ENCODE measurements at places on chromosomes 16 and 17.

DNA sequence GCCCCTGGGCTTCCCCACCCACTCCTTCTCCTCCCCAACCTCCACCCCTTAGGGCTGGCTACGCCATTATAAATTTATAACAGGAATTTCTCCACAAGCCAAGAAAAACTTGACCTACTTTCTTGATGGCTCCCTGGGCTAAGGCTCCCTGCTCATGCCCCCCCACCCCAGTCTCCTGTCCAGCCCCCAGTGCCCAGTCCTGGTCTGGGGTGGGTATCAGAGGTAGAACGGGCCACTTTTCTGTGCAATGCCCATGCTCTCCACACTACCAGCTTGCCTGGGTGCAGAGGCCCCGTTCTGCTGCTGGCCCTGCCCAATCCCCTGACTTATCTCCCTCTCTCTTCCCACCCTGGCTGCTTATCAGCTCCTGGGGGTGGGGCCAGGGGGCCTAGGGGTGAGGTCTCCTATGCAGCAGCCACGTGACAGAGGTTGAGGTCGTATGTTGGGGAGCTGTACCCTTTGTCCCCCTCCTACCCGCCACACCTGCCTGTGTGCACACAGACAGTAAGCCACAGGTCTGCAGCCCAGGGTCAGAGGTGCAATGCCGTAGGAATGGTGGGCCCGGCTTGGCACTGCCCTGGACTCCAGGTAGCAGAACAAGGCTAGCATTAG is 10.1 kb downstream of the THRA start:
- no peak for DNase-seq
- H3K4me3 ChIP-seq = no peak overlapping the region
- H3K36me3 ChIP-seq = peaks cover 8% of the 10 kb centered on the region

GRCh38 chr16:70659546-70659945 is 13.2 kb downstream of the IL34 start:
- H3K36me3 ChIP-seq = peaks cover 8% of the 10 kb centered on the region
- no peaks in the 10 kb centered on the region for H3K4me1 ChIP-seq
- peak; percentile 58 for DNase-seq
- H3K27me3 ChIP-seq = no peaks in the 10 kb centered on the region

GRCh38 chr16:81831722-81832126 is 52.6 kb downstream of the PLCG2 start:
- DNase-seq = no peak
- no peak overlapping the region for H3K27ac ChIP-seq
- H3K4me1 ChIP-seq = no peaks in the 10 kb centered on the region
- H3K36me3 ChIP-seq = no peaks in the 10 kb centered on the region
- no peaks in the 10 kb centered on the region for H3K27me3 ChIP-seq

- H3K4me1 ChIP-seq = no peaks in the 10 kb centered on the region
- peaks cover 9% of the 10 kb centered on the region for H3K36me3 ChIP-seq
- no peak overlapping the region for H3K4me3 ChIP-seq
- no peaks in the 10 kb centered on the region for H3K27me3 ChIP-seq
These were observed 24.8 kb downstream of the STH start for GRCh38 chr17:46023783-46024388.

GRCh38 chr17:49193513-49194296 is 16.7 kb downstream of the GNGT2 start:
- peak overlapping the region; percentile 63 for H3K4me3 ChIP-seq
- H3K4me1 ChIP-seq = no peaks in the 10 kb centered on the region
- H3K27ac ChIP-seq = peak overlapping the region; percentile 76
- H3K27me3 ChIP-seq = no peaks in the 10 kb centered on the region
- DNase-seq = no peak

DNA sequence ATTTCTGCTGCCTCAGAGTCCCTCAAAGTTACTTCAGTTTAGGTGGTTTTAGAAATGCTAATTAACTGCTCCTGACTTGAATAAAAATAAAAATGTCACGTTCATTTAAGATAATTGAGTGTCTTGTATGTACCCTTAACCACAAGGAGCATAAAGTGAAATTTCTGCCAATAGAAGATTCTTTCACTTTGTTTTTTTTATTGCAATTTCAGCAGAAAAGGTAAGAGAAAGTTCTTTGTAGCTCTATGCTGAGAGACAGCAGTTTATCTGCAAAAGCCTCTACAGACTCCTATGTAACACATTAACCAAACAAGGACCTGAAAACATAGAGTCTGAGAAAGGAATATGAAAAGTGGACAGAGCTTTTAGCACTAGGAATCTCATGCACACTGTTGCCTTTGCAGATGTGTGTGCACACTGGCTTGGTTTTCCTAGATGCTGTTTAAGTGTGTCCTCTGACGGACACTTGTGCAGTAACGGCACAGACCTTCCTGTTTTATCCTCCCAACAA is 11.6 kb downstream of the ARHGAP44 start:
- DNase-seq = no peak
- H3K4me1 ChIP-seq = no peaks in the 10 kb centered on the region
- no peak overlapping the region for H3K27ac ChIP-seq
- H3K27me3 ChIP-seq = no peaks in the 10 kb centered on the region
- no peak overlapping the region for H3K4me3 ChIP-seq
- H3K36me3 ChIP-seq = no peaks in the 10 kb centered on the region

GRCh38 chr16:57592591-57593003 is 35.8 kb upstream of the ADGRG1 start:
- no peak overlapping the region for H3K4me3 ChIP-seq
- peaks cover 14% of the 10 kb centered on the region for H3K4me1 ChIP-seq
- peak; percentile 36 for DNase-seq
- H3K27me3 ChIP-seq = no peaks in the 10 kb centered on the region
- H3K36me3 ChIP-seq = no peaks in the 10 kb centered on the region

- H3K4me1 ChIP-seq = no peaks in the 10 kb centered on the region
- H3K27me3 ChIP-seq = no peaks in the 10 kb centered on the region
- no peak overlapping the region for H3K27ac ChIP-seq
- no peak overlapping the region for H3K4me3 ChIP-seq
- DNase-seq = no peak
These were observed 10.1 kb upstream of the PRM1 start for GRCh38 chr16:11291091-11291703.

DNA sequence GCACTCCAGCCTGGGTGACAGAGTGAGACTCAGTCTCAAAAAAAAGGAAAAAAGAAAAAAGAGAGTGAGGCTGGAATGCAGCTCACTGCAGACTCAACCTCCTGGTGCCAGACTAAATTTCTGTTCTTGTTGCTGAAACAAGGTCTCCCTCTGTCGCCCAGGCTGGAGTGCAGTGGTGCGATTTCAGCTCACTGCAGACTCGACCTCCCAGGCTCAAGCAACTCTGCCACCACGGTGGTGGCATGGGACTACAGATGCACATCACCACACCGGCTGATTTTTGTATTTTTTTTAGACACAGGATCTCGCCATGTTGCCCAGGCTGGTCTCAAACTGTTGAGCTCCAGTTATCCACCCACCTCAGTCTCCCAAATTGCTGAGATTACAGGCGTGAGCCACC is 34.6 kb downstream of the TRIM25 start:
- no peaks in the 10 kb centered on the region for H3K4me1 ChIP-seq
- no peak overlapping the region for H3K27ac ChIP-seq
- no peaks in the 10 kb centered on the region for H3K27me3 ChIP-seq
- H3K36me3 ChIP-seq = no peaks in the 10 kb centered on the region
- no peak overlapping the region for H3K4me3 ChIP-seq

DNA sequence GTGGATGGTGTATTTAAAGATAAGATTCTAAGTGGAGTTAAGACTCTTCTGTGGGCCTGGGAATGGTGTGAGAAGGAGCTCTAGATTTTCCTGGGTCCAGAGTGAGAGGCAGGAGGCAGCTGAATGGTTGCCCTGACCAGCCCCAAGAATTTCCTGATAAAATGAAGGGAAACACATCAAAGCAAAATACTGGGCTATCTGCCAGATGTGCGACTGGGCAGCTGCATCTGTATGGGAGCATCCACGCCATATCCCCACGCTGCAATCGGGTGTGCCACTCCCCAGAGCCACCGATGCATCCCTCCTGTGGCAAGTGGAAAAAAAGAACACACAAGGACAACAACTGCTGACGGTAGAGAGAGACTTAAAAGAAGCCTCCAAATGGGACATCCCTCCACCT is 84.3 kb upstream of the COX10 start:
- H3K27ac ChIP-seq = no peak overlapping the region
- no peak overlapping the region for H3K4me3 ChIP-seq
- no peaks in the 10 kb centered on the region for H3K27me3 ChIP-seq
- DNase-seq = no peak

GRCh38 chr17:7029659-7030058 is 6.2 kb upstream of the SLC16A13 start:
- no peaks in the 10 kb centered on the region for H3K27me3 ChIP-seq
- H3K36me3 ChIP-seq = no peaks in the 10 kb centered on the region
- no peak for DNase-seq
- H3K4me3 ChIP-seq = no peak overlapping the region
- no peaks in the 10 kb centered on the region for H3K4me1 ChIP-seq
- H3K27ac ChIP-seq = no peak overlapping the region

- H3K27me3 ChIP-seq = no peaks in the 10 kb centered on the region
- no peaks in the 10 kb centered on the region for H3K36me3 ChIP-seq
- no peak overlapping the region for H3K4me3 ChIP-seq
- H3K4me1 ChIP-seq = no peaks in the 10 kb centered on the region
These were observed 72.8 kb upstream of the MED9 start for GRCh38 chr17:17403899-17404576.

DNA sequence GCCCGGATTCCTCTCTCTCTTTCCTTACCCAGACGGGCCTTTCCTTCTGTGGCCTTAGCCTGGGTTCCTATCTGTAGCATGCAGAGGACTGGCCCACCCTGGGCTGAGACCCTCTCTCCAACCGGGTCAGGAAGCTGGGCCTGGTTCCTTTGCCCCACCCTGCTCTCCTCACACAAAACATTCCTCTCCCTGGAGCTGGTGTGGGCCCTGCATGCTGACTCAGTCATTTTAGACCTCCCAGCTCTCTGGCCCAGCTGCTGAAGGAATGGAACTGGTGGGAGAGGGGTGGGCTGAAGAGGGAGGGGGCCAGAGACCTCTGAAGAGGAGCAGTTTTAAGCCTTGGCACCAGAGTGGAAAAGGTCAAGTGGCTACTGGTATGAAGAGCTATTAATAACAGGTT is 957 bp downstream of the MYL4 start:
- H3K27me3 ChIP-seq = no peaks in the 10 kb centered on the region
- H3K4me3 ChIP-seq = no peak overlapping the region
- H3K27ac ChIP-seq = no peak overlapping the region
- no peak for DNase-seq
- H3K4me1 ChIP-seq = no peaks in the 10 kb centered on the region

DNA sequence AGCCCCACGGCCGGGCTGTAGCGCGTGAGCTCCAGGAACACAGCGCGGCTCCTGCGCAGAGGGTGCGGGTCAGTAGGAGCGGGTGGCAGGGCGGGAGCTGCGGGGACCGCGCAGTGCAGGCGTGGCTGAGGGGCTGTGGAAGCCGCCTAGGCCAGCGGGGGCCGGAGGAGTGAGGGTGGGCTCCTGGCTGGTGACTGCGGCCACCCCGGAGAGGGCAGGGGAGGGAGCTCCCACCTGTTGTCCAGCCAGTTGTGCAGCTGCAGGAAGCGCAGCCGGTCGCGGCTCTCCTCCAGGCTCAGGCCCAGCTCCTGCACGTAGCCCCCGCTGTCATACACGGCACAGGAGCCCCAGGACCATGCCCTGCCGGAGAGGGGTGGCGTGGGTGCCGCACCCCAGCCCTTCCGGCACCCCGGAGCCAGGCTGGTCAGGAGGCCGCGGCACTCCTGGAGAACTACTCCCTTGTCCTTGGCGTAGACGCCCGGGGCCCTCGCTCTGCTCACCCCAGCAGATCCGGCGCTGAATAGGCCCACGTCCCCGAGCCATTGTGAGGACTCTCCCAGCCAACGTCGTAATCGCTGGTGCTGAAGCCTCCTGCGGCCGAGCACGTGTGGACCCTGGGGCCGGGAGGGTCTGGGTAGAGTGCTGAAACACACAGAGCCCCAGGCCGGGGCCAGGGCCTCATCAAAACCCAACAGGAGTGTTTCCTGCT is 43.9 kb downstream of the TSC2 start:
- H3K4me1 ChIP-seq = no peaks in the 10 kb centered on the region
- H3K27ac ChIP-seq = no peak overlapping the region
- no peak for DNase-seq
- no peak overlapping the region for H3K4me3 ChIP-seq
- H3K36me3 ChIP-seq = peaks cover 86% of the 10 kb centered on the region
- no peaks in the 10 kb centered on the region for H3K27me3 ChIP-seq

DNA sequence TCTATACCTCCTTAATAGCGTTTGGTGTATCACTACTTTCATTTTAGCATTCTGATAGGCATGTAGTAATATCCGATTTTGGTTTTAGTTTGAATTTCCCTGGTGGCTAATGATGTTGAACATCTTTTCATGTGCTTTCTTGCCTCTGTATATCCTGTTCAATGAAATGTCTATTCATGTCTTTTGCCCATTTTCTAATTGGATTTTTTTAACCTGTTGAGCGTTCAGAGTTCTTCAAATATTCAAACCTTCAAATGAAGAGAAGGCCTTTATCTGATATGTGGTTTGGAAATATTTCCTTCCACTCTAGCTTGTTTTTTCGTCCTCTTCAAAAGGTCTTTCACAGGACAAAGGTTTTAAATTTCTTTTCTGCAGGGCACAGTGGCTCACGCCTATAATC is 2.4 kb upstream of the NME1 start:
- H3K36me3 ChIP-seq = peaks cover 6% of the 10 kb centered on the region
- no peak overlapping the region for H3K4me3 ChIP-seq
- peaks cover 13% of the 10 kb centered on the region for H3K4me1 ChIP-seq
- DNase-seq = no peak
- no peaks in the 10 kb centered on the region for H3K27me3 ChIP-seq

GRCh38 chr16:87851141-87851587 is 18.1 kb downstream of the SLC7A5 start:
- peaks cover 60% of the 10 kb centered on the region for H3K4me1 ChIP-seq
- H3K27me3 ChIP-seq = no peaks in the 10 kb centered on the region
- DNase-seq = no peak

DNA sequence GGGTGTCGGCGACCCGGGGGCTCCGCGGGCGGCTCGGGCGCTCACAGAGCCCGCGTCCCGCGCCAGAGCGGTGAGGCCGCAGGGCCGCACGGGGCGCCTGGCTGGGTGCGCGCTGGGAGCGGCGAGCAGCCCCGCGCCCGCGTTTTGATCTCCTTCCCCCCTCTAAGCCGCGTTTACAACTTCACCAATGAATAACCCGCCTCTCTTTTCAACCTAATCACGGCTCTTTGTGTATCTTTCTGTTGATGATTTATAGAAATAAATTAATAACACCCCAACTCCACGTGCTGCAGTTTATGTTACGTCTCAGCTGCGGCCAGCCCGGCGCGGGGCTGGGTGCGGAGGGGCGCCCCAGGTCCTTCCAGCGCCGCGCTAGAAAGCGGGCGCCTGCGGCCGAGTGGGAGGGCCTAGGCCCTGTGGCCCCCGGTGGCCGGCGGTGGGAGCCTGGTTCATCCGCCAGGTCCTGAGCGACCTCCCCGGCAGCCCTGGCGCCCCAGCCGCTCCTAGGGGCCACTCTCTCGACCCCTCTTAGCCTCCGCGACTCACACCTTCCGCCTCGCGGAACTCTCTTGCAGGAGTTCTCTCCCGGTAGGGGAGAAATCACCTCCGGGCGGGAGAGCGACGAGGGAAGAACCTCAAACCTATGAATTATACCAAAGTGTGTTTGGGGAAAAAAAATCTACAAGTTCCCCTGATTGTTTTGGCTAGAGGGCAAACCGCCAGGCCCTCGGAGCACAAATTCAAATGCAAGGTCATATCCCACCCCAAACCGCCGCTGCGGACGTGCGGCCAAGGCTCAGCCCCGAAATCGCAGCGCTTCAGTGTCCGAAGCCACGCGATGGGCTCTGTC is 1.9 kb downstream of the HNF1B start:
- DNase-seq = no peak
- H3K36me3 ChIP-seq = no peaks in the 10 kb centered on the region
- peaks cover 97% of the 10 kb centered on the region for H3K27me3 ChIP-seq
- no peak overlapping the region for H3K4me3 ChIP-seq
- H3K27ac ChIP-seq = no peak overlapping the region

GRCh38 chr16:71867939-71868338 is 16.0 kb downstream of the ZNF821 start:
- H3K36me3 ChIP-seq = peaks cover 27% of the 10 kb centered on the region
- H3K4me3 ChIP-seq = no peak overlapping the region
- no peak for DNase-seq
- no peak overlapping the region for H3K27ac ChIP-seq

Data from RWPE2 (cell line).